Activated CD4-positive, alpha-beta memory T cell treated with anti-CD3 and anti-CD28 coated beads for 36 hours (primary cell): ENCODE measurements at places on chromosomes 11 and 22. TPM values are rescaled to one million over a fixed set of nuclear protein-coding genes. Genes with fewer than 3 reads are reported as not detected.

DNA sequence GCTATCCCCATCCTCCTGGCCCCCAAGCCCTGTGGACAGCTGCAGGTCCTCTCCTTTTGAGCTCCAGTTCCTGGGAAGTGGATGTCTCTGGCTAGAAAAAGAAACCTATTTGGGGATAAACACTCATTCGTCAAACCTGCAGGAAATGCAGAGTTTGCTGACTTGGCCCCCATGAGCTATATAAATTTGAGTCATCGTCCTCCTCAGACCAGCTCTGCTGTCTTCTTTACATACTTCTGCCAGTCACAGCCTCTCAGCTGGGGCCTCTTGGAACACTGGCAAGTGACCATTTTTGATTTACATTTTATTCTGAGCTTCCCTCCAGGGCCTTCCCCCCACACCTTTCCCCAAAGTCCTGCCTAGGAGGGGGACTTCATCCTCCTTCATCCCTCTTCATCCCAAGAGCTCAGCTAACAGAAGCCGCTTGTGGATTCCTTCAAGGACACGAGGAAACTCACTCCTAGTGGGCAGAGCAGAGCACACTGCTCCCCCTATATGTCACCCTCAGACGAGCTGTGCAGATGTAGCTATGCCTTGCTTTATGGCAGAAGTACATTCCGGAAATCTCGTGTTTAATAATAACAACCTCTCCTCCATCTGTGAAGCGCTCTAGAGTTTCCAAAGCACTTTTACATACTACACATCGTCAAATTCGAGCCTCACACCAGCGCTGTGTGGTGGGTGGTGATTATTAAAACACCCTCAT lies 131.8 kb downstream of the FEZ1 start:
- no peak overlapping the region for H3K27ac ChIP-seq
- H3K36me3 ChIP-seq = no peaks in the 10 kb centered on the region
- H3K4me3 ChIP-seq = no peak overlapping the region
- peak; percentile 12 for DNase-seq
- peaks cover 2% of the 10 kb centered on the region for H3K4me1 ChIP-seq
- H3K27me3 ChIP-seq = peaks cover 5% of the 10 kb centered on the region

The ELMOD1 gene
- total RNA-seq = 0.12 TPM

DNA sequence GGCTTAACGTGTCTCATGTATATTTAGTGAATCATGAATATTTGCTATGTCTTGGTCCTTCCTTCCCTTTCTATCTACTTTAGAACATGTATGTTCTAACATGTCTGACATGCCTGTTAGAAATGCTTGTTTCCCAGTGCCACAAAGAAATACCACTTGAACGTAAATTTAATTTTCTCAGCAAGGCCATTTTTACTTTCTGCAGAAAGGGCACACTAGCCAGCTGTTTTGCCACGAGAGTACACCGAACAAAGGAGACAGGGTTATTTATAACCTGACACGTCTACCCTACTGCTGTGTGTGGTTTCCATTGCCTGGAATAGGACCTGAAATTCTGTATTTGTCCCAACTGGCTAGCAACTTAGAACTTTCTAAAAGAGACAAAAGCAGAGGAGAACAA lies 7.4 kb upstream of the ZBTB44 start:
- H3K4me3 ChIP-seq = no peak overlapping the region
- DNase-seq = no peak
- H3K27ac ChIP-seq = no peak overlapping the region
- no peaks in the 10 kb centered on the region for H3K4me1 ChIP-seq
- H3K27me3 ChIP-seq = no peaks in the 10 kb centered on the region

GRCh38 chr11:1667906-1668305 lies 29.1 kb upstream of the KRTAP5-6 start:
- no peaks in the 10 kb centered on the region for H3K36me3 ChIP-seq
- no peaks in the 10 kb centered on the region for H3K4me1 ChIP-seq
- H3K27ac ChIP-seq = no peak overlapping the region
- no peak overlapping the region for H3K4me3 ChIP-seq
- no peak for DNase-seq

- no peaks in the 10 kb centered on the region for H3K4me1 ChIP-seq
- H3K4me3 ChIP-seq = no peak overlapping the region
- H3K36me3 ChIP-seq = no peaks in the 10 kb centered on the region
- H3K27ac ChIP-seq = no peak overlapping the region
- no peaks in the 10 kb centered on the region for H3K27me3 ChIP-seq
Observed at GRCh38 chr11:2316169-2316962, 14.6 kb downstream of the TSPAN32 start.

GRCh38 chr11:8867931-8868631 lies 42.9 kb upstream of the AKIP1 start:
- H3K4me3 ChIP-seq = no peak overlapping the region
- peaks cover 44% of the 10 kb centered on the region for H3K27me3 ChIP-seq
- no peaks in the 10 kb centered on the region for H3K36me3 ChIP-seq
- H3K4me1 ChIP-seq = peaks cover 3% of the 10 kb centered on the region

GRCh38 chr11:118607401-118608359 lies at the start of gene PHLDB1:
Gene PHLDB1, plus strand, starts transcription at chr11:118607615. Its CDS starts 6,222 bp downstream, at chr11:118613837.
- peak; percentile 57 for DNase-seq
- peak within 1 kb of the TSS; percentile 64 for H3K4me3 ChIP-seq
- peaks cover 1% of the 10 kb centered on the region for H3K36me3 ChIP-seq
- H3K27me3 ChIP-seq = peaks cover 12% of the 10 kb centered on the region
- peaks cover 22% of the 10 kb centered on the region for H3K4me1 ChIP-seq
- no peak within 1 kb of the TSS for H3K27ac ChIP-seq

The BLID gene
- total RNA-seq = not detected

GRCh38 chr22:46556775-46557174 lies 19.4 kb upstream of the CELSR1 start:
- no peak for DNase-seq
- H3K4me1 ChIP-seq = peaks cover 4% of the 10 kb centered on the region
- H3K4me3 ChIP-seq = no peak overlapping the region
- peaks cover 1% of the 10 kb centered on the region for H3K27me3 ChIP-seq
- H3K27ac ChIP-seq = no peak overlapping the region

DNA sequence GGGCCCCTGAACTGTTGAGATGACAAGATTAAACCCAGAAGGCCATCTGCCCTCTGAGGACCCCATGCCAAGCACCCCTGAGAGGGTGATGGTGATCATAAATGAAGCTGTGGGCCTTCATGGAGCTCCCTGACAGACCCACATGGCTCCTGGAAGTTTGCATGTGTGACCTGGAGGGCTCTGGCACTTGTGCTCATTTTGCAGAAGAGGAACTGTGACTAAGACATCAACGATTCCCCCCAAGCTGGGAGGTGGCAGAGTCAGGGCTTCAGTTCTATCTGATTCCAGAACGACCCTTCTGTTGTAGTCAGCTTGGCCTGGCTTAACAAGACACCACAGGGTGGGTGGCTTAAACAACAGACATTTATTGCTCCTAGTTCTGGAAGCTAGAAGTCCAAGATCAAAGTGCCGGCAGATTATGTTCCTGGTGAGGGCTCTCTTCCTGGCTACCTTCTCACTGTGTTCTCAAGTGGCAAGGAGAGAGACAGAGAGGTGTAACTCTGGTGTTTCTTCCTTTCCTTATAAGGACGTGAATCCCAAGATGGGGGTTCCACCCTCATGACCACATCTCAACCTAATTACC lies 46.4 kb upstream of the CD82 start:
- DNase-seq = no peak
- H3K27ac ChIP-seq = no peak overlapping the region
- H3K4me3 ChIP-seq = no peak overlapping the region
- peaks cover 22% of the 10 kb centered on the region for H3K27me3 ChIP-seq
- no peaks in the 10 kb centered on the region for H3K36me3 ChIP-seq

The APOL4 gene
- total RNA-seq = 0.53 TPM

DNA sequence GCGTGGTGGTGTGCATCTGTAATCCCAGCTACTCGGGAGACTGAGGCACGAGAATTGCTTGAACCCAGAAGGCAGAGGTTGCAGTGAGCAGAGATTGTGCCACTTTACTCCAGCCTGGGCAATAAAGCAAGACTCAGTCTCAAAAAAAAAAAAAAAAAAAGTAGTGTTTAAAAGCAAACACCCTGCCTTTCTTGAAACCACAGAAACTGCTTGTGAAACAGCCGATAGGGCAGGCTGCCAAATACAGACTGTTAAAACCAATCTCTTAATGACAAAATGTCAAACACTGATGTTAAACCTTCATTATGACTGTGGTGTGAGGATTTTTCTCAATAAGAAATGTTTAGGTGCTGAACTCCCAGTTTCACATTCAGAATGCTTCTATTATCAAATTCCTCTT lies 27.3 kb downstream of the MARK2 start:
- H3K4me3 ChIP-seq = peak overlapping the region; percentile 23
- H3K4me1 ChIP-seq = peaks cover 75% of the 10 kb centered on the region
- H3K36me3 ChIP-seq = peaks cover 15% of the 10 kb centered on the region
- peak; percentile 91 for DNase-seq
